ENCODE measurements at places on chromosomes 11 and 22.

DNA sequence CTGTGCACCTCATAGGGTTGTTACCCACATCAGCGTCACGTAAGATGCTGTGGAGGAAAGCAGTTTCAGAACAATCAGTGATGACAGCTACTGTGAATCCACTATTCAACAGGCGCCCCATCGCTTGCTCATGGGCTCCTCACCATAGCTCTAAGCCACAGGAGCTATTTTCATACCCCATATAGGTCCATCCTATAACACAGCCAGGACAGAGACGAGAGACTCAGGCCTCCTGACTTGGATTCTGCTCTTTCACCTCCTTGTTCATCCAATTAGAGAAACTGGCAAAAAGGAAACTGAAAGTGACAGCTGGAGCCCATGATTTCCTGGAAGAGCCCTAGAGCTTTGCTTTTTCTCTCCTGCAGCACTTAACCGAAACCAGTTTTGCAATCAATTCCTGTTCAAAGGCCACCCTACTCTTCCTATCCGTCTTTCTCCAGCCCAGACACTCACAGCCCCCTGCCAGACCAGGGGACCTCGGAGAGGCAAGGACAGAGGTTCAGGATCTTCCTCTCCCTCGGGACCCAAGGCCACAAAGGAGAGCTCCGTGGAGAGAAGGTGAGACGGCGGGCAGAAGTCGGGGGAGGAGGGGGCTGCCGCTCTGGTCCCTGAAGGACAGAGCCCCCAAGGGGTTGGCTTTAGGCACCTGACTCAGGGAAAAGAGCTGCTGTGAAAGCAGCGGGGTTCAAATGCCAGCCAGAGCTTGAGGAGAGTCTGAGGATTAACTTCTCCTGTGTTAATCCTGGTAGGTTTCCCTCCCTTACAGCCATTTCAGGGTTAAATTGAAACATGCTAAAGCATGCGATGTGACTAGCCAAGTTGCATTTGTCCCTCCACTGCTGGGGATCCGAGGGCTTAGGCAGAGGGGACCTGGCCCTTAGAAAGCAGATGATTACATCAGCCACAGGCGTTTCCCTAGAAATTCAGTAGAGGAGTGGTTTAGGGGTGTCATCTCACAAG is at the start of gene APOL6:
APOL6 (plus strand) TSS at position 381 of the 960 bp plus-strand sequence. CDS start 7,980 bp downstream, outside the sequence.
- no peak for DNase-seq

DNA sequence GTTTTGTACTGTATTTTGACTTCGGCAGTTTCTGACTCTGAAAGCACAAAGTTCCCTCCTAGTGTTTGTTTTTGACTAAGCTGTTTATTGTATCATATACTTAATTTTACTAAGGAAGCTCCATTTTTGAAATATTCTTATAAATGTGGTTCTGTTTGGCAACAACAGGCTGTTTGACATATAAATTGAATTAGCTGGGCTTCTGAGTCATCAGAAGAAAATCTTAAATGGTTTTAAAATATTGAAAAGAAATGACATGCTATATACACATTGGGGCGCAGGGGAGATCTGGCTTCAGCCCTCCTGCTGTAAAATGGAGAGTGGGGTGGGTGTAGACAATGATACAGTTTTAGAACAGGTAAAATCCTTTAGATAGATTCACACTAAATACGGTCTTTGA is 38.6 kb downstream of the SHISA8 start:
- no peak for DNase-seq

DNA sequence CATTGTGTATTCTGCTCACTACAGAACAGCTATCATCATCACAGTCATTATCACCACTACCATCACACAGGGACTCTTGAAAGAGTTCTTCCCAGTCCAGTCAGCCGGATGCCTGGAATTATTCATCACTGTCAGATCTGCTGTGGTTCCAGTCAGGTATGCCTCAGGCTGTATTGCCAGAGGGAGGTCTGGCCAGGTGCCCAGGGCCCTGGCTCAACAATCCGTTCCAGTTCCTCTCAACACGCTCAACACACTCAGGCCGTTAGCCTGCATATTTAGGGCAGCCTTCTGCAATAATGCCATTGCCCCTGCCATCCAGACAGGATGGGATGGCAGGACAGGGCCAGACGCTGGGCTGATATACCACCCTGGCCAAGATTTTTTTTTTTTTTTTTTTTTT is 28.6 kb upstream of the RASL10A start:
- DNase-seq, result no peak

GRCh38 chr11:73480677-73481076 is 104.5 kb downstream of the RELT start:
- no peak for DNase-seq

DNA sequence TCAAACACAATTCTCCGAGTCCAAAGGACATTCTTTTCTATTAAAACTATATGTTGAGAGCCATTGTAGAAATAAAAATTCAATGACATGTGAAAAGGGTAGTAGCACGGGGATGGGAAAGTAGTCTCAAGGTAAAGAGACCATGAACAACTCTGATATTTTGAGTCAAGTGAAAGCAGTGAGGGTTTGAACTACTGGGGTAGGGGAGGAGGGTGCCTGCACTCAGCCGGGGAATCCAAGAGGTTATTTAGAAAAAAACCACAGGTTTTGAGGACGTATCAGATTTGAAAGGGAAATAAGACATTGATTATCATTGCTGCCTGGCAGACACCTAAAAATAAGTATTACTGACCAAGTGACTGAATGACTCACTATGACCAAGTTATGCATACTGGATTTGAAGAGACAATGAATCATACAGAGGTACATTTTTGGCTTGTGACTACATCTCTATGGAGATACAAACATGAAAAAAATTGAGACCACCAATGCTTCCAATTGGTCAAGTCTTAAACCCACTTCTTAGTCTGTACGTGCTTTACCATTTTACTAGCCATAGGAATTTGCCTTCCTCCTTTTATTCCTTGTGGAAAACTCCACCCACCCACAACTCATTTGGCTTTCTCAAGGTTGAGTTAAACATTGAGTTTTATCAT is 2.2 kb upstream of the OR52H1 start:
- DNase-seq, result no peak

DNA sequence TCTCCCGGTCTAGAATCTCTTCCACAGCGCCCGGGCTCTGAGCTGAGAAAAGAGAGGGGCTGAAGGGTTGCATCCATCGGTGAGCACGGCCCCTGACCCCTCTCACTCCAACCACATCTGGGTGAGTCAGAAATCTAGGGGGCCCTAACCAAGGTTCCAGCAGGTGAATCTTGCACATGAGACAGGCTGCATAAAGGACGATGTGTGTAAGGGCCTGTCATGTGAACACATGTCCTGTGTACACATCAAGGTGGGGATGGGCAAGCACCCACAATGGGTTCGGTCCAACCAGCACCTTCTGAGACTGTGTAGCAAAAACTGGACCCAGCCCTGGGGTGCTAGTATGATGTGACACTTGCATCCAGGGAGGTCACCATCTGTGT is 1.2 kb downstream of the BET1L start:
- no peak for DNase-seq

GRCh38 chr11:17387811-17388210 is 648 bp downstream of the KCNJ11 start:
- no peak for DNase-seq

DNA sequence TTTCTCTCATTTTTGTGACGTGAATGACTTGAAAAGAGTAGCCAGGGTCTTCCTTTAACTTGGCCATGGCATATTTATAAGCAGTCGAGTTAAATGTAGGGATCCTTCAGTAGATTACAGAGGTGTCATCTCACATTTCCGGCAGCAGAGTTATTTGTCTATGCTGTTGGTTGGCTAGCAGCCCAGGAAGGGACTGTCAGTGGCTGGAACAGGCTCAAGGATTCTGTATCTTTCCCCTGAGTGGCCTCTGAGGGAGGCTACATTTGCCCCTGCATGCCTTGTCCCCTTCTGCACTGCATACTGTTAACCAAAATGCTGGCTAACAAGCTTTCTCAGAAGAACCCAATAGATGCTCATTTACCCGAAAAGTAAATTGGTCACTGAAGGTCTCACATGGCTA is 187.6 kb downstream of the PGR start:
- DNase-seq, result no peak

- no peak for DNase-seq
These were observed 30.6 kb upstream of the PANX2 start for GRCh38 chr22:50139843-50140415.

- no peak for DNase-seq
These were observed 4.1 kb upstream of the FAR1 start for GRCh38 chr11:13664351-13664750.

GRCh38 chr11:72940417-72940816 is 126.2 kb downstream of the ATG16L2 start:
- no peak for DNase-seq

GRCh38 chr22:50697667-50698506 is 25.3 kb downstream of the SHANK3 start:
- DNase-seq, result no peak

- no peak for DNase-seq
These were observed 27.4 kb upstream of the SEPTIN5 start for GRCh38 chr22:19686946-19687345.

GRCh38 chr11:122874991-122875390 is 7.6 kb upstream of the JHY start:
- no peak for DNase-seq

- no peak for DNase-seq
These were observed 43.3 kb downstream of the DNAJC24 start for GRCh38 chr11:31412946-31413345.

GRCh38 chr11:73760679-73761402 is at the start of gene RAB6A:
Gene RAB6A, minus strand, starts transcription at chr11:73761074. Its CDS starts 439 bp downstream, at chr11:73760635.
- DNase-seq, result peak; percentile 98
